ENCODE measurements at places on chromosomes 2 and 18.

GRCh38 chr2:637406-637776, 39.8 kb downstream of the TMEM18 start:
- DNase-seq: no peak

- no peak for DNase-seq
Measured at GRCh38 chr2:101983486-101983885, 8.3 kb upstream of the IL1R2 start.

DNA sequence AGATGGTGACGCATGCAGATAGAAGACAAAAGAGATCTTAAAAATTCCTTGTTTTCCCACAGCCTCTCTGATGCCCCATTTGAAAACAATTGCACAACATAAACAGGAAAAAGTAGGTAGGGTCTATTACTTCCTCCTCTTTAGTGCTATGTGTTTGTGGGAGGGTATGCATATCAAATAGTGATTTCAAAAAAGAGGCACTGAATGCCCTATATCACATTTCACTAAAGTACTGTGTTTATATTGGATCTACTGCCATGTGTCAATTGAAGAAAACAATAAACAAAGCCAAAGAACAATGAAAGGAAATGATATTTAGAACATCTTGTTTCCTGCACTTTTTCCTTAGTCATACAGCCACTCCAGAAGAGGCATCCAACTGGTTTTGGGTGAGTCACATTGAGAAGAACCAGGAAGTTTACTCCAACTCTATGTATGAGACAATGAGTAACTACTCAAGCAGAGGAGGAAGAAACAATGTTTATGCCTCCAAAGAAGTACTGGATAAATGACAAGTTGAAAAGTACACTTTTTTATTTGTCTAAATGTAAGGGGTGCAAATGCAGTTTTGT, 583.6 kb downstream of the FBXO15 start:
- no peak for DNase-seq

DNA sequence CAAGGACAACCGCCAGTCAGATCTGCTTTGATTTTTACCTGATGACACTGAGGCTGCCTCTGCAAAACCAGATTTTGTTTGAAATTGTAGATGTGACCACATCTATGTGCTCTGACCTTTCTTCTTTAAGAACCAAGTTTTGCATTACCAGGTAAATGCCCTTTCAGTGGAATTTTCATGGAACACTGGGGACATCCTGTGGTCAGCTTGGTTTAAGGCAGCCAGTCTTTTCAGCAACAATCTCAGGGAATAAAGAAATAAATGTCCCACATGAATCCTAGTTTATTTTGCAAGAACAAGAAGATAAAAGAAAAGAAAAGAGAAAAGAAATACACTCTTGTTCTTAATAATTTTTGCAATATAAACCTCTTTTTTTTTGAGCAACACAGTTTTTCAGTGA, 90.6 kb downstream of the POU3F3 start:
- DNase-seq: no peak

DNA sequence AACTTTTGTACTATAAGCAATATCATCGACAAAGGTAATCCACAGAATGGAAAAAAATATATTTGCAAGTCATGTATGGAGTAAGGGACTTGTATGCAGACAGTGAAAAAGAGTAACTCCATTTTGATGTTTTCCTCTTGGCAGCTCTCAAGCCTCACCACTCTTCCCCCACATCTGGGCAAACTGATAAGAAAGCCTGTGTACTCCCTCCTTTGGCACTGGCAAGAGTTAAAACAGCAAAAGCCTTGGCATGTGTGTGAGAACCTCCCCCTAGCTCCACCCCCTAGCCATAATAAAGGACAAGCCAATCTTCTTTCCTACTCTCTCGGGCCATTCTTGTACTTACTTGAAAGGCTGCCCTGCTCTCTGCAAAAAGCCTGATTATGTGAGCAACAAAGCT, 335.2 kb downstream of the LRATD1 start:
- no peak for DNase-seq

DNA sequence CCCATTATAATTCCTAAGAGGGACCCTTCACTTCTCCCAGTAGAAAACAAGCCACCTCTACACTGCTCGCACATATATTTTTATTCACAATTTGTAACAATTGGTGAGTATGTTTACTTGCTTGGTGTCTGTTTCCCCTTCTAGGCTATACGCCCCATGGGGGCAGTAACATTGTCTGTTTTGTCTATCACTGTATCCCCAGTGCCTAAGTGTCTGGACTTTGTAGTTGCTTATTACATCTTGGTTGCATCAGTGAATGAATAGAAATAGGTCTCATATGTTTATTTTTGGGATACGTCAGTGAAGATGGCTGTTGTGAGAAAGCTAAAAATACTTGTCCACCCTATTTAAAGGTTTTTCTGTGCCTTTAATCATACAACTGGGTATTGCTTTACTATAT, 87.4 kb upstream of the ITGB6 start:
- no peak for DNase-seq

GRCh38 chr2:12032398-12032797, 286.0 kb downstream of the LPIN1 start:
- no peak for DNase-seq

GRCh38 chr2:238952261-238952919, 104.5 kb downstream of the TWIST2 start:
- DNase-seq: no peak

DNA sequence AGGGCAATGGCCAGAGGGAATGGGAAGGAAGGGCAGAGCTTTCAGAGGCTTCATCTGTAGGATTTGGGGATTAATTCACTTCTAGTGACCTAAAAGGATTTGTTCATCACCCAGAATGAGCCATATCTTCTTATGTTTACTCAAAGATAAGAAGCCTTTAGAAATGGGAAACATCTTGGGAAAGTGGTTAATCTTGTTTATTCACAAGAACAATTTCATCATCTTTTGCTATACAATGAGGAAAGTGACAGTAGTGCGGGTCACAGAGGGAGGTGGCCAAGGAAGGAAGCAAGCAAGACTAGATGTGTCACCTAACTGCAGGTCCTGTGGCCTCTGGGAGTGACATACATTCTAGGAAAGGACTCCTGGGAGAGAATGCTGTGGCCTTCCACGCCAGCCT, 140.4 kb upstream of the ALPP start:
- no peak for DNase-seq

- DNase-seq: no peak
Measured at GRCh38 chr2:120901201-120901600, 165.5 kb downstream of the GLI2 start.

- no peak for DNase-seq
Measured at GRCh38 chr2:193409951-193410350, 1215.2 kb upstream of the TMEFF2 start.

GRCh38 chr2:76763276-76763675, 758.9 kb downstream of the LRRTM4 start:
- no peak for DNase-seq

GRCh38 chr18:26772691-26773090, 92.8 kb downstream of the AQP4 start:
- no peak for DNase-seq

- no peak for DNase-seq
Measured at GRCh38 chr18:6628187-6628586, 101.3 kb upstream of the ARHGAP28 start.

DNA sequence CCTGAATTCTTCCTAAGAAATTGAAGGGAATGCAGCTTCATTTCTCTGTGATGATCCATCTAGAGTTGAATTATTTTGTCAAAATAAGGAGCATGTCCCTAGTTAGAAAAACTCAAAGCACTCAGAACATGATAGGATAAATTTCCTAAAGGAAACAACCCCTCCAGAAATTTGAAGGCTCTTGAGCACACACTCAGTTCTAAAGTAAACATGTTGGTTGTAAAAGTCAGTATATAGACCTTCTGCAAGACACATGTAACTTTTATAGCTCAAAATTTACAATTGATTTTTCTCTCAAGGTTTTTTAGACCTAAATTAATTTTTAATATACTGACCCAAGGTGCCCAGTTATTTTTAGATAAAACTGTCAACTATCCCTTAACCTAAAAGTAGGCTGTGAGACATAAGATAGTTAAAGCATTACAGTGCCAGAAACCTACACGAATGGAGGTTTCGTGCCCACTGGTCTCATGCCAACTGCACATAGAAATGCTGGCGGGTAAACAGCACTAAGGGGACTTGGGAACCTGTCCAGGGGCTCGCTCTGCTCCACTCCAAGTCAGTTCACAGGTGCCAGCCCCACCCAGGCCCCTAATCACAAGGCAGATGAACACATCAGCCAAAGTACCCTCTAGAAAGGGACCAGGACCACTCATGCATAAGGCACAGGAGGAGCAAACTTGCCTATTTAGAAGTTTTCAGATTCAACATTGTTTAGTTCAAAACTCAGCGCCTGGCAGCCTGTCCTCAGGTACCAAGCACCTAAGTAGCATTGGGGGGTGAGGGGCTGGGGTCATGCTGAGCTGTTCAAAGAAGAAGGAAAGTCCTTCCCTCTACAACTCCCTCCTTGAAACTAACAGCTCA, 106.5 kb downstream of the SMC6 start:
- DNase-seq: no peak

DNA sequence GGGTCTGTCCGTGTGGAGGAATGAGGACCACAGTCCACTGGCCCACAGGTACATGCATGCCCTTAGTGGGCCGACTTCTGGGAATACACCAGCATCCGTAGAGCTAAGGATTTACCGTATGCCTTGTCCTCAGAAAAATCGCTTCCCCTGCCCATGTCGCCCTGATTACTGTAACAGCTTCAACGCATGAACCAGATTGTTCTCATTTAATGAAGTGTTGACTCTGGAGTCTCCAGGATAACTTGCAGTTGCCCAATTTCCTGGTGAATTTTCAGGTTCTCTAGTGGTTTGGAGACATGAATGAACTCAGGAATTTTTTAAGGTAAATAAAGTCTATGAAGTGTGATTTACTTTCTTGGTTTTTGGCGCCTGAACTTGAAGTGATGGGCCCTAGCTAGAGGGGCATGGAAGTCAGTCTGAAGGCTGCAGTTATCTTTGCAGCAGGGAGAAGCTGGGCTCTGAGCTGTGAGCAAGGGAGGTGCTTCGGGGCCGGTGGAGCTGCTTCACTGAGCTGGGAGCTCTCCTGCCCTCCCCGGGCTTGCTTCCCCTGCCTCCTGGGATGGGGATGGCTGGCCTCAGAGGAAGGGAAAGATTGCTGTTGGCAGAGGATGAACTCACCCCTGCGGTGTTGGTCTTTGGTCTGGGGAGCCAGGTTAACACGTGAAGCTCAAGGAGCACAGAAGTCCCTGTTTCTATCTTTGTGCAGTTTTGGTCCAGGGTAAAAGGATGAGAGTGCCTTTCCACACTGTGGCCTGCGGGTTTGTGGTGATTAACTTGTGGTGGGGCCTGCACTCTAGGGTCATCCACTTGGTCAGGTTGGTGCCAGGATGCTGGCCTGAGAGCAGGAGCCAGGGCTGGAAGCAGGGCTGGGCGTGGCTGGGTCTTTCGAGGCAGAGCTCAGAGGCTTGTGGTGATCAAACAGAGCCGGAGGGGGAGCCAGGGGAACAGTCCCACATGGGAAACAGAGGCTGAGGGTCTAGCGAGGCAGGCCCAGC, 28.1 kb downstream of the TCF7L1 start:
- no peak for DNase-seq

DNA sequence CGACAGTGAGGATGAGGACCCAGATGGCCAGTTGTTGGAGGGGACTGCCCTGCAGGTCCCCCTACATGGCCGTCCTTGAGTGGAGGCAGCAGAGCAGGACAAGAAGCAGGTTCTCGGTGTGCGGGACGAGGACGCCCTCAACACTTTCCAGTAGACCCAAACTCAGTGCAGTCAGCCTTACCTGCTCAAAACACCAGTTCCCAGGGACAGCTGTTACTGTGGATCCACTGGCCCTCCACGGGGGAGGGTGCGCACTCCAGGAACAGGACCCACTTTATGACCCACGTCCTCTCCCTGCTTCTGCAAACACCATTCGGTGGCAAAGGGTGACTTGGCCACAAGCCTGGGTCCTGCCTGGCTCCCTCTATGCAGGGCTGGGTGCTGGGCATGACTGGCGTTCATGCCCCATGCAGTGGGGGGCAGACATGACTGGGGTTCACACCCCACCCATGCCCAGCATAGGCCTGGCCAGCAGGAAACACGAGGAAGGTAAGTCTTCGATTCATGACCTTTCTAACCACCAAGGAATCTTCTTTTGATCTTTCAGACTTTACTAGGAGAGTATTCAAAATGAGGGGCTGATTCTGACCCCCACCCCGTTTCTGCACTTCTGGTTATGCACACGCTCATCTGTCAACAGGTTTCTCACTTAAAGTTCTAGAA, 233.7 kb downstream of the HDAC4 start:
- DNase-seq: no peak

DNA sequence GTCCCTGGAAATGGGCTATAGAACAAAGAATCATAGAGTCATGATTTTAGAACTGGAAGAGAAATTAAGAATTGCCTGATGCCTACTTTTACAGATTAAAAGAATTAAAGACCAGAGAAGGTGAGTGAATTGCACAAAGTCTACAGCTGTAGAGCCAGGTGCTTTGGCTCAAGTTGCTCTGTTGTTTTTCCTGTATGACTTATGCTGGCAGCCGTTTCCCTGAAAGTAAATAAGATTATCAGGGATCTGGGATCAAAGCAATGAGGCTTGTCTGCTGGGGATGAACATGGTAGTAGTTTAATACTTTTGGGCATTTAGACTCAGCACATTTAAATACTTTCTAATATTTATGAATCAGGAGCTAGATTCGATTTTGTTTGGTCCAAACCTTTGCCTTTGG, 166.9 kb downstream of the PRPF40A start:
- DNase-seq: no peak

DNA sequence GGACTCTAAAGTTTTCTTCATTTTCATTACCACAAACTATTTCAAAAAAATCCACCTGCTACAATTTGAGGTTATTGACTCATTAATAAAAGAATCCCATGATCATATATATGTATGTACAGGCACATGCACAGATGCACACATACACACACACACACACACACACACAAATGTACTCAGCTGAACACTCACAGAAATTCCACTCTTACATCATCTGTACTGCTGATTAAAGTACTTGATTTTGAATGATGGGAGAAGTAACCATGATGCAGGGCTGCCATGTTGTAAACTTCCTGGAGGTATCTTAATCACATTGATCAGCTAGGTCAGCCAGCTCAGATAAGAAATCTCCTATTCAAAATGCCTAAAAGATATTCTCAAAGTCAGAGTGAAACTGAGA, 1313.2 kb upstream of the NRXN1 start:
- DNase-seq: no peak

- DNase-seq: no peak
Measured at GRCh38 chr2:154623819-154624218, 74.7 kb upstream of the KCNJ3 start.
